Stimulated activated CD8-positive, alpha-beta memory T cell treated with anti-CD3 and anti-CD28 coated beads, Interleukin-4, amount 100 ng/mL, for 1 hour (primary cell): ENCODE measurements at places on chromosomes 3 and 15.

- DNase-seq = no peak
Measured at GRCh38 chr3:72636969-72637597, 211.2 kb downstream of the SHQ1 start.

- DNase-seq = no peak
Measured at GRCh38 chr15:42578984-42579537, 3.7 kb downstream of the STARD9 start.

DNA sequence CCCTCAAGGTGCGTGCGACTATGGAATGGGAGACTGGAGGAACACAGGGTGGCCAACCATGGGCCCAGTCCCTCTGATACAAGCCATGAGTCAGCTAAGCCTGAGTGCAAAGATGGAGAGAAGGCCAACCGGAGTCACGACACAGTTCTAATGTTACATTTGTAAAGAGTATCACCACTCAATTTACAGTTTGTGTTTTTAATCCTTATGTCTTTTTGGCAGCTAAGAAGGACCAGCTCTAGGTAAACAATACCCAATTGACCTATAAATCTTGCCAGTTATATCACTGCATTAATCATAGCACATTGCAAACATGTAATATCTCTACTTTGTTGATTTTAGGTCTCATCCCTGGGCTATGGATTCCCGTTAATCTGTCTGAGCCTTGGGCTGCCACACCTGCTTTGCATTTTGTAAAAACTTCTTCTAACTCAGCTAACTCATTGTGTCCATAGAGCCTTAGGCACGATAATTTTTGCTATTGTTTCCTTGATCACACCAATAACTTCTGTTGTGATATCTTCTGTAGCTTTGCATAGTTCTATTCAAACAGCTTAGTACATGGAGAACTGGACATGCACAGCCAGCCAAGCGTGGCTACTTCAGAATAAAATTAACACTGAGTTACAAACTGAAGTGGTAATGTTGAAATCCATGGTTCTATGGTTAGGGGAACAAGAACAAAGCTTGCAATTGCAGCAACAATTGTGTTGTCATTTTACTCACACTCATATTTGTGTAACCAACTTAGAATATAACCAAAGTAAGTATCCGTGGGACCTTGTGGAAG lies 50.3 kb downstream of the LSM3 start:
- no peak for DNase-seq

GRCh38 chr3:42376344-42376798 lies 34.0 kb downstream of the LYZL4 start:
- DNase-seq = no peak

DNA sequence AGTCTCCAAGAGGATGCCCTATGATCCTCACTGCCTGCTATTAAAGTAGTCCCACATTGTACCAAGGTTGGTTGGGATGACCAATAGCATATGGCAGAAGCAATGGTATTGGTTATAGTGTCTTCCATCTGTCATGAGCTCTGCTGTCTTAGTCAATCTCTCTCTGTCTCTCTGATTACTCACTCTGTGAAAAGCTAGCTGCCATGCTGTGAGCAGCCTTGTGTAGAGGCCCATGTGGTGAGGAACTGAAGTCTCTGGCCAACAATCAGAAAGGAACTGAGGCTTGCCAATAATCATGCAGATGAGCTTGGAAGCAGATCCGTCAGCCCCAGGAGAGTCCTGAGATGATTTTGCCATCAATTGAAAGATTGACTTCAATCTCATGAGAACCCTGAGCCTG lies 60.3 kb upstream of the CFAP161 start:
- no peak for DNase-seq

DNA sequence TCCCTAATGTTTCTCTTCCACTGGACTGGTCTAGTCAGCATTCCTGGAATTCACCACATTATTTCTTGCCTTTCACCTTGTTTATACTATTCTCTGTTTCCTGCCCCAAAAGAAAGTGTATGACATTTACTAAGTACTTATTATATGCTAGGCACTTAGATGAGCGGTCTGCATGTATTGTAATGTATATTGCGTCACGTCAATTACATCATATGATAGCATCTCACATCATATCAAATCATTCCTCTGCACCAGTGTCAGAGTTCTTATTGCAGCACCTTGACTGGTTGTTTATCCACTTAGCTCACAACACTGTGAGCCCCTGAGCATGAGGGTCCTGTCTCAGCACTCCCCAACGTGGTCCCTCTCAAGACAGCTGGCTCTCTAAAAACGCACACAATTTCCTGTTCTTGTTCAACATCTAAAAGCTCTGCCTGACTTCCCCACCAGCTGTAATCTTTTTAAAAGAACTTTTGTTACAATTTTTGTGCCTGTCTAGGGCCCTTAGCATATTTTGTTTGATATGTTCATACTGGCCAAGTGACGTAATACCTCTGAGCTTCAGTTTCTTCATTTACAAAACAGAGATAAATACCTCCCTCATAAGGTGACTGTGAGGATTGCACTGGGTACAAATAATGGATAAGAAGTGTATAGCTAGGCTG lies 58.8 kb downstream of the ARHGAP31 start:
- DNase-seq = no peak

- no peak for DNase-seq
Measured at GRCh38 chr3:190366133-190366532, 21.8 kb upstream of the CLDN16 start.

DNA sequence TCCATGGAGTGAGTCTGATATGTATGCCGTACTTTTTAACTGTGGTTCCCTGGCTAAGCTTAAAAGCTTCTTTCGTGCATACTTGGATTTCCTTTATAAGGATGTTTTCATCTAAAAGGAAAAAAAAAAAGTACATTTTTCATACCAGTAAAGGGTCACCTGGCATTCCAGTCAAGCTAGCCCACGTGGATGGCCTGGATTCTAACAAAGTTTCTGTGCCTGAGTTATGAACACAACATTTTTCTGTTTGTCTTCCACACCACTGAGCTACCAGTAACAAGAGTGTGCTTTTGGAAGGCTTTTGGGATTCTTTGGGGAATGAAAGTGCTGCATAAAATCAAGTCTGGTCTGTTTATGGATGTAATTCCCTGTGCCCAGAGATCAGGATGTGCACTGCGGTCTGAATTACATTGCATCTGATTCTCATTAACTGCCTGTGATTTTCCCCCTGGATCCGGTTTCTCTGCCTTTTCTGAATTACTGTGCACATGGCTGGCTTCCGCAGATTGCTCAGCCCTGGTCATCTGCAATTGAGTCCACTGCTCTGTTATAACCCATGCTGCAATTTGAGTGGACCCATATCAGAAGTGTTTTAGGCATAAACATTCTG lies 38.2 kb upstream of the MAGI1 start:
- no peak for DNase-seq

DNA sequence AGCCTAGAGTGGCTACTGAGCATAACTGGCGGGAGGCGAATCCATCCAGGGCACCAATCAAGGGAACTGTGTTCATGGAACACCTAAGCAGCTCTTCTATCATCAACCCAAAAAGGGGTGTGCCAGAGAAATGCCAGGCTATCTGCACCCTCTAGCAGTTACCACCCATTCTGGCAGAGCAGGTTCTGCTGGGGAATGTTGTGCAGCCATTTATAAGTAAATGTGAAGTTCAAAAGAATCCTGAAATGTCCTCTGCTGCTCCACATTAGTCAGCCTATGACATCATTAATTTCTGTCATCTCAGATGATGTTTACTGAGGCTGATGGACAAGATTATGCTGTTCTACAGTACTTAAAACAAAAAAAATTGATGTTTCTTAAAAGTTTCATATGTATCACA lies 7.7 kb downstream of the SKIC8 start:
- no peak for DNase-seq

DNA sequence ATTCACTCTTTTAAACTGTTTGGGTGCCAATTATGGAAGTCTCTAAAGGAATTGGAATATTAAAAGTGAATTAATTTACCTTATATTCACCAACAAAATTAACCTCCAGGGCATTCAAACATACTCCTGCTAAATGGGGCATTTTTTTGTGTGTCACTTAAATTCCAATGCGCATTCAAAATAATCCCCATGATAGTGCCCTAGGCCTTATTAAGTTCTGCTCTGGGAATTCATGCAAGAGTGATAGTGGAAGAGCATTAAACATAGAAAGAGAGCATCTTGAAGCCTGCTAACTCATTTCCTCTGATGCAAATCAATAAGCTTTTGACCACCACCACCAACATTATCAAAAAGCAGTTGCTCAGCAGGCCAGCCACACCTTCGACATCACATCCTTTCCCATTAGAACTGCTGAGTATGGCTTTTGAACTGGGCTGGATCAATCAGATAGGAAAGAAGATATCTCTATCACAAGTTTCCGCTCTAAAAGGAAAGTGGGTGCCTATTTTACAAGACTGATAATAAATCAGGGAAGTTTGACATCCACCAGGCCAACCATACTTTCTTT lies 156.7 kb downstream of the TMCO5A start:
- no peak for DNase-seq

- DNase-seq = no peak
Measured at GRCh38 chr3:130963444-130963843, 63.2 kb downstream of the ASTE1 start.

GRCh38 chr15:41937568-41937923 lies 34.8 kb downstream of the EHD4 start:
- DNase-seq = no peak

GRCh38 chr3:177282119-177282655 lies 84.9 kb upstream of the TBL1XR1 start:
- DNase-seq = no peak

GRCh38 chr15:78921517-78921916 lies 23.3 kb downstream of the CTSH start:
- no peak for DNase-seq

GRCh38 chr3:143643905-143644304 lies 204.4 kb downstream of the SLC9A9 start:
- DNase-seq = no peak

GRCh38 chr15:63362885-63363284 lies 18.8 kb downstream of the CA12 start:
- no peak for DNase-seq

DNA sequence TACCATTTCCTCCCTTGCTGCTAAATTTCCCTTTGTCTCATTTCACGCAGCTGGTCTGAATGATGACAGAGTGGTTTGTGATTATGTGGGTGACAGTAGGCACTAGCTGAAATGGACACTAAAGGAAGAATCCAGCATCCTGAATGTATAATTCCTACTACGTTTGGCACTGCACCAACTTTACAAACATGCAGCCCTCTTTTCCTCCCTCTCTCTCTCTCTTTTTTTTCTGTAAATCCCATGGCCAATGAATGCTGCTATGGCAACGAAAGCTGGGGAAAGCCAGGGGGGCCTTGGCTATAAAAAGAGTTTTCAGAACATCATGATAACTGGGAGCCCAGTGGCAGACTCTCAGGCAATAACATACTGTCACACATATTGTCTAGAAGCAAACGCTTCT lies 367.2 kb upstream of the AGTR1 start:
- no peak for DNase-seq

DNA sequence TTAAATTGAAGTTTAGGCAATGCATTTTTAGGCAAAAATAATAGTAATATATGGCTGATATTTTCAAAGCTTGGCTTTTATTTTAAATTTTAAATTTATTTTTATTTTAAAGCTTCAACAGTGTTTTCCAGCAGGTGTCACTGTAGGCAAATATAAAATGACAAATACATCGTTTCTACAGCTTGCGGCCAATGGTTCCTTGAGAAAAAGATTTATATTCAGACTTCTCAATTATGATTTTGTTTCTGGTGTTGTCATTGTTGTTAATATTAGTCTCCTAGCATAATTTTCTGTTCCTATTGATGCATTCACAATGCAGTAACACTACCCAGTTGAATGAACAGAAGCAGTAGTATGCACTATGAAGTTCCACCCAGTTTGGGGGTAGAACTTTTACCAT lies 220.7 kb upstream of the DNAJC19 start:
- no peak for DNase-seq

DNA sequence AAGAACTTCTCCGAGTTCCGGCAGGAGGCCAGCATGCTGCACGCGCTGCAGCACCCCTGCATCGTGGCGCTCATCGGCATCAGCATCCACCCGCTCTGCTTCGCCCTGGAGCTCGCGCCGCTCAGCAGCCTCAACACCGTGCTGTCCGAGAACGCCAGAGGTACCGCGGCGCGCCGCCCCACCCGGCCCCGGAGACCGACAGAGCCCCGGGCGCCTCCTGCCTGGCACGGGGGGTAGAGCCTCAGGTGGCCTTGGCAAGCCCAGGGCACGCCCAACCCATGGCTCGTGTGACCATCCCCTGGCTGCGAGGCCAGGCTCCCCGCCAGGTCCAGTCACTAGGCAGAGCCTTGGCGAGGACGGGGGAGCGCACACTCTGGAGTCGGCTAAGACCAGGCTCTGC lies 134.1 kb downstream of the LRRK1 start:
- DNase-seq = no peak

DNA sequence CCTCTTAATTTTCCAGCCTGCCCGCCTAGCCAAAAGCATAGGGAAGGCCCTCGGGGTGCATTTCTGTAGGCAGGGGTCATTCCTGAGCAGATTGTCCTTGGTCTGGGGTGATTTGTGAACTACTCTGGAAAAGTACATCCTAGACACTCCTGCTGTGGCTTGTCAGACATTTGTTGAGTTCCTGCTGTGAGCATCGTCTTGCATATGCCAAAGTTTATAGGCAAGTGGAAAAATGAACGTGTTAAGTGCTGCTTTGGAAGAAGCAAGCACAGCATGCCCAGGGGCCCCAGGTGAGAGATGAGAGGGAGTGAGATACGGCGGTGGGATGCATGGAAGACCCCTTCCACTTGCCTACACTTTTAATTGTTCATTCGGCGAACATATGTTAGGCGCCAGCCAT lies 237.7 kb upstream of the ST8SIA2 start:
- no peak for DNase-seq

GRCh38 chr3:3665961-3666640 lies 133.1 kb upstream of the LRRN1 start:
- DNase-seq = no peak

- DNase-seq = peak; percentile 25
Measured at GRCh38 chr15:42921342-42921731, 759 bp upstream of the TTBK2 start.

DNA sequence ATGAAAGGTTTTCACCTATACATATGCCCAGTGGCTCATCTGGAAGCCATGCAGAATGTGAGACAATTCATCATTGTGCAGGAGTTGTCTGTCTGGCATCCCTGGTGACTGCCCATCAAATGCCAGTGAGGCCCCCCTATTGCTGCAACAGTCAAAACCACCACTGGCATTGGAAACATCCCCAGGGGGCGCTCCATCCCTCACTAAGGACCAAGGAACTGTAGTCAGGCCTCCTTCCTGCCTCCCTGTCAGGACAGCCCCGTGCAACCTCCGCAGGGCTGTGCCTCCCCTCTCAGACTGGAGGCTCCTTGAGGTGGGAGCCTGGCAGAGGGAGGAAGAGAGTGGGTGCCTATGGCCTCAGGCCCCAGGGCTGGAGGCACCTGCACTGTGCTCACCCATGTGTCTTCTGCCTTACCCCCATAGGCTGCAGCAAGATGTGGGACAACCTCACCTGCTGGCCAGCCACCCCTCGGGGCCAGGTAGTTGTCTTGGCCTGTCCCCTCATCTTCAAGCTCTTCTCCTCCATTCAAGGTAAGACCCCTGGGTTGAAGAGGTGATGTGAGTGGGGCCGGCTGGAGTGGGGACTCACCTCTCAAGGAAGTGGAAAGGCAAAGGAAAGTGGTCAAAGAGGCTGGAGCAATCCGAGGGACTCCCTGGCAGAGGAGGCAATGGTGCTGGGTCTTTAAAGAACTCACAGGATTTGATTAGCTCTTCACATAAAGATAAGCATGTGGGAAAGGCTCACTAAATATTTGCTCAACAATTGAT lies 16.5 kb downstream of the VIPR1 start:
- DNase-seq = no peak
